ENCODE measurements at places on chromosomes 7 and 10.

DNA sequence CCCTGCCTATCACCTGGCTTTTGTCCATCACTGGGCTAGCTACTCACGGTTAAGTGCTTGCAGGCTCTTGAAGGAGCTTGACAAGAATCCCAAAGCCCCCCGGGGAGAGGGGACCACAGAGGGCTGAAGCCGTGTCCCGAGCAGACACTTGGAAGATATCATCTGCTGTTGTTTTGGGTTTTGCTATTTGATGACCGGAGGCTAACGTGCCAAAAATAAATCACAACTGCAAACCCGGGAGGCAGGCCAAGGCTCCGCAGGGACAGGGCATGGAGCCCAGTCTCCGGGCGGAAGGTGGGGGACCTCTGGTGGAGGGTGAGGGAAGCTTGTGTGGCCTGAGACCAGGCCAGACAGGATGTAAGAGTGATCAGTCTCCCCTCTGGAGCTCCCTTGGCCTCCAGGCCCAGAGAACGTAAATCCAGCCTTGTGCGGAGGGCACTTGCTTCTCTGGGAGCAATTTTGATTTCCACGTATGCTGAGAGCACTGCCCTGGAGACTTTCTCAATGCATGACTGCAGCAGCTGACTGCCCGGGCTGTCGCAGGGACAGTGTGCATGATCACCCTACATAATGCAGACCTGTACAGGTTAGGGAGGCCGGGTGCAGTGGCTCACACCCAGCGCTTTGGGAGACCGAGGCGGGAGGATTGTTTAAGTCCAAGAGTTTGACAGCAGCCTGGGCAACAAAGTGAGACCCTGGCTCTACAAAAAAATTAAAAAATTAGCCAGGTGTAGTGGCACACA, at the start of gene PHKG1:
PHKG1 (minus strand) TSS at position 164 of the 743 bp plus-strand sequence. CDS start 4,011 bp downstream, outside the sequence.
- DNase-seq = peak; percentile 14

GRCh38 chr10:15863323-15863722, 3.0 kb upstream of the MINDY3 start:
- no peak for DNase-seq

- no peak for DNase-seq
Observed at GRCh38 chr7:2222516-2222915, 10.2 kb downstream of the MAD1L1 start.

DNA sequence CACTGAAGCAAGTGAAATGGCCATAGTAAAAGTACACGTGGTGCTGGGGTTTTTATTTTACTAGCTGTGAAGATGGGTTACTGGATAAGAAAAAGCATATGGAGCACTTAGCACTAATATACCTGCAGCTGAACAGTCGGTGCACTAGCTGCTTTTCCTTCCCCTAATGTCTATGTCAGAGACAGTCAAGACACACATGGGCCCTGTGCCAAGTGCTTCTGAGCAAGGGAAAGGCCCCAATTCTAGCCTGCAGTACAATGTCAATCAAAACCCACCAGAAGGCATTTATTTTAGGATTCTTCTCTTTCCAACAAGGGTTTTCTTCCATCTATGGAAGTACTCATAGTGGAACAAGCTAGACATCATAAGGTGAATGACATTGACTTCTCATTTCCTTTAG, 716.7 kb downstream of the CCSER2 start:
- no peak for DNase-seq

DNA sequence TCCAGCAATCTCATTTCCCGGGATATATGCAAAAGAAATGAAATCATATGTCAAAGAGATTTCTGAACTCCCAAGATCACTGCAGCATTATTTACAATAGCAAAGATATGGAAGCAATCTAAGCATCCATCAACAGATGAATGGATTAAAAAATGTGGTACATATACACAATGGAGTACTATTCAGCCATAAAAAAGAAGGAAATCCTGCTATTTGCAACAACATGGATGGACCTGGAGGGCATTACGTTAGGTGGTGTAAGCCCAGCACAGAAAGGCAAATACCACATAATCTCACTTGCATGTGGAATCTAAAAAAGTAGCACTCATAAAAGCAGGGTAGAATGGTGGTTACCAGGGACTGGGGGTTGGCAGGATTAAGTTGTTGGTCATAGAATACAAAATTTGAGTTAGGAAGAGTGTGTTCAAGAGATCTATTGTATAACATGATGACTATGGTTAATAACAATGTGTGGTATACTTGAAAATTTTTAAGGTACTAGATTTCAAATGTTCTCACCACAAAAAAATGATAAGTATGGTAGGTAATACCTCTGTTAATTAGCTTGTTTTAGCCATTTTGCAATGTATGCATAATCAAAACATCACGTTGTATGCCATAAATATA, 32.9 kb upstream of the EIF5AL1 start:
- DNase-seq = no peak
